ENCODE measurements at places on chromosomes 4 and X.

DNA sequence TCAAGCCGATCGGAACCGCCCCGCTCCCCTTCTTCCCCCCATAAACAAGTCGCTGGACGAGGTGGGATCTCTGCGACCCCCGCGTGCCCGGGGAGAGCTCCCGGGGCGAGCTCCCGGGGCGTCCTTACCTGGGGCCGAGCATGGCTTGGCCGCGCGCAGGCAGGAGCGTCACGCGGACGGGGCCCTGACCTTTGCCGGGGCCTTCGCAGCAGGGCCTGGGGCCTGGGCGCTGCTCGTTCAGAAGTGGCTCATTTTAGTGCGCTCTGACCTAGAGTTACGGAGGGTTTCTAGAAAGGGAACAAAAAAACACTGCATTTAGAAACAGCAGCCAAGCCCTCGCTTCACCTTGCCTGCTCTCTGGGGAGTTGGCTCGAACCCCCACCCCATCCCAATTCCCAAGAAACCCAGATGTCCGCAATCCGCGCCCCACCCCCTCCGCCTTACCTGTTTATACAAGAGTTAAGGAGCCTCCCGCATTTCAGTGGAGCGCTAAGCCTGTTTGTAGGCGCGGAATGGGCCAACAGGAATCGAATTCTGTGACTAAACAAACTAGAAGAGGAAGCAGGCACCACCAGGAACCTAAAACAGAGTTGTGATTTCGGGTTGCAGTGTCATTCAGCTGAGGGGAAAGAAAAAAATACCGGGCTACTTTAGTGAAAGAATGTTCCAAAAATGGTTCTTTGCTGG, 814 bp upstream of the RBM47 start:
- DNase-seq, result no peak

GRCh38 chr4:110480031-110480549, 4.1 kb downstream of the ENPEP start:
- DNase-seq, result peak; percentile 91

DNA sequence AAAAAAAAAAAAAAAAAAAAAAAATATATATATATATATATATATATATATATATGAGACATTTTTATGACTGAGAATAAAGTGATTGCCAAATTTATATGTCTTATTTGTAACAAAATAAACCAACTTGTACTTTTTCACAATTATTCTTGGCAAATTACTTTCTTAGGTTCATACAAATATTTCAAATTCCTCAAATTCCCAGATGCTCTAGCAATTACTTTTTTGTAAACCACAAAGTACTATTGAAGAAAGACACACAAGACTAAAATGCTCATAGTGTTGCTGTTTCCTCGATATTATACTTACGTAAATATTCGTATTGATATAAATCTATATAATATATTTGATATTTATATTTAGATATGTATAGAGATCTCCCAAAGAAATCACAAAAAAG, 390.0 kb downstream of the FAT4 start:
- peak; percentile 76 for DNase-seq

- DNase-seq, result peak; percentile 35
Measured at GRCh38 chr4:152220201-152220666, 315.7 kb downstream of the FBXW7 start.

GRCh38 chr4:109559625-109559982, 442 bp upstream of the MCUB start:
- no peak for DNase-seq

DNA sequence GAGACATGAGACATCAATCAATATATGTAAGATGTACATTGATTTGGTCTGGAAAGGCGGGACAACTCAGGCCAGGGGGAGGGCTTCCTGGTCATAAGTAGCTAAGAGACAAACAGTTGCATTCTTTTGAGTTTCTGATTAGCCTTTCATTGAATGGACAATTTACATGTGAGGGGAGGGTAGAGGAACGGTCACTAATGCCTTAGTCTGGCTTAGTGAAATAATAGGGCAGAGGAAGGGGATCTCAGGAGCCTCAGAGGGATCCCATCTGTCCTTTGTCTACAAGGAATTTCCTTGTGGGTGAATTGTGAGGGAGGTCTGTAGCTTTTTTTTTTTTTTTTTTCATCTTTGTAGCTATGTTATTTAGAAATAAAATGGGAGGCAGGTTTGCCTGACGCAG, 88.3 kb downstream of the GK start:
- DNase-seq, result no peak

- no peak for DNase-seq
Measured at GRCh38 chr4:132737344-132737743, 411.8 kb upstream of the PCDH10 start.

DNA sequence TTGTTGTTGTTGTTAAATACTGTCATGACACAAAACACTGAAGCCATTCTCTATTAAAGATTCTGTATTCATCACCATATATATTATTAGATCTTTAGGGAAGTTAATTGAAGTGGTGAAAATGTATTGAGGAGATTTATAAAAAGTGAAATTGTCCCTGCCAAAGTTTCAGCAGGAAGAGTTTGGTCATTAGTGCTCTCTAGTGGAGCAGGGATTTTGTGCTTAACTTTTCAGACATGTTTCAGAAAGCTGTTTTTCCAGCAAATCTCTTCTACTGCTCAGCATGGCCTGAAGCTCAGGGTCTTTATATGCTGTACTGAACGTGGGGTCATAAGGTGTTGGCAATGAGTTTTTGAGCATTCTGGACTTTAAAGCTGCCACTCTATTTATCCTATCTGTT, 36.7 kb upstream of the CXXC4 start:
- DNase-seq, result no peak

DNA sequence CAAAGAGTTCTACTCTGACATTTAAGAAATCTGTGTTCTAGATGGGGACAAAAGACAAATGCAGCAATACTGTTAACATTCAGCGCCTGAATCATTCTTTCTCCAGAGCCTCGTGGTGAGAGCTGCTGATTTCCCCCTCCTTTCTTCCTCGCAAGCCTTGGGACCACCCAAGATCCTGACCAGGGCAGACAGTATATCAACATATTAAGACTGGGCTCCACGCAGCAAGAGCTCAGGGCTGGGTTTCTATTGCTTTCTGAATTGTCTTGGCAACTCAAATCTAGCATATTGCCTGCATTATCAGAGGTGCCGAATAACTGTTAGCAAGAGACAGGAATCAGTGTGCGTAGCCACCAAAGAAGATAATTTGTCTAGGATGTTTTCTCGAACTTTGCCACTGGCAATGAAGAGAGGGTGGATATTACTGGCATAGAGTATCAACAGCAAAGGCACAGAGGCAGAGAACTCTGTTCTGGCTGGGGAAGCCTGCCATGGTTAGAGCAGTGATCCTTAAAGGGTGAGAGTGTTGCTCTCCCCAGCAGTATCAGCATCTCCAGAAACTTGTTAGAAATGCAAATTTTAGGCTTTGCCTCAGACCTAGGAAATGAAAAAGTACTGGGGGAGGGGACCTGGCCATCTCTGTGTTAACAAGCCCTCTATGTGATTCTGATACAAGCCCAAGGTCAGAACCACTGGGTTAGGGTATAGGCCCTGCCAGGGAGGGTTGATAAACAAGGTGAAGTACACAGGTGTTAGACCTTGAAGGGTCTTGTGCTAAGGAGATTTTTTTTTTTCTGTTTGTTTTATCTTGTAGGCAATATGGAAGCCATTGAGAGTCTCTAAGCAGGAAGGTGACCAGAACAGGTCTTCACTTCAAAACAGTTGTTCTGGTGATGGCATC, 46.2 kb upstream of the MID1IP1 start:
- DNase-seq, result no peak

GRCh38 chrX:12021698-12022097, 116.6 kb upstream of the FRMPD4 start:
- no peak for DNase-seq

- no peak for DNase-seq
Measured at GRCh38 chrX:42434458-42435166, 343.4 kb downstream of the PPP1R2C start.

DNA sequence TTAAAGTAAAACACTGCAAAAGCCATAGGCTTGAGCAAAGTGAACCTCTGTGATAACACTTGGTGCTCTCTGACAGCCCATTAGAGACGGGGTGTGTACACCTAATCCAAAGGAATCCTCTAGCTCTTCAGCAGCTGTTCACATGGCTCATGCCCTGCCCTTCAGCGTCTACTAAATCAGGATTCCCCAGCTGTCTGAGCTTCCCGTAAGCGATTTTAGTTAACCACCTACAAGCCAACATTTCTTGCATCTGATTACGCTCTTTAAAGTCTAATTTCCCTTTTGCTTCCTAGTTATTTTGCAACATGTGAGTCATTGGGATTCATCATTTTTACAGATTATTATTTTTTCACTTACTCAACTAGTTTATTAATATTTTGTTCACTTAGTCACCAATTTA, 6.5 kb downstream of the DMD start:
- peak; percentile 93 for DNase-seq

GRCh38 chr4:186943411-186943810, 219.8 kb upstream of the FAT1 start:
- no peak for DNase-seq

GRCh38 chr4:87920478-87920877, 55.0 kb upstream of the SPP1 start:
- no peak for DNase-seq

All from LHCN-M2 (cell line).